NCI-H460 (cell line): ENCODE measurements at places on chromosomes 16 and 17.
A peak's percentile ranks its signal among the peaks of the same experiment; 100 is the strongest.

- no peak for DNase-seq
These were observed 10.6 kb downstream of the ZSCAN10 start for GRCh38 chr16:3088450-3088849.

DNA sequence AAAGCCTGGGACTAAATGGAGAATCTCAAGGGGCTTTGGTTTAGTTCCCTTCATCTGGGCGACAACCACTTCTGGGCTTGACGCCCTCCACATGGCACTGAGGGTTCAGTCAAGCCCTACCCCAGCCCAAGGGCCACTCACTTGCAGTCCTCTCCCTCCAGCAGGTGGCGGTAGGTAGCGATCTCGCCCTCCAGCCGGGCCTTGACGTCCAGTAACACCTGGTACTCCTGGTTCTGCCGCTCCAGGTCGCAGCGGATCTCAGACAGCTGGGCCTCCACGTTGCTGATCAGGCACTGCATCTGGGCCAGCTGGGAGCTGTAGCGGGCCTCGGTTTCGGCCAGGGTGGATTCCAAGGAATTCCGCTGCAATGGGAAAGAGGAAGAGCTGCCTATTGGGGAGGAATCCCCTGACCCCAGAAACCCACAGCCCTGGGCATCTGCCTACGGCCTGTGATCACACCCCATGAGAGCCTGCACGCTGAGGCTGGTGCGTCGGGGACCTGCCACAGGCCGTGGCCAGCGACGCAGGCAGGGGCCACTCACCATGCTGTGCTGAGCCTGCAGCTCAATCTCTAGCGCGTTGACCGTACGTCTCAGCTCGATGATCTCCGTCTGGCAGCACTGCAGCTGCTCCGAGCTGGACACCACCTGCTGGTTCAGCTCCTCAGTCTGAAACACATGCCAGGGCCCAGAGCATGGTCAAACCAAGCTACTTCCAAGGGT lies 2.7 kb downstream of the KRT36 start:
- DNase-seq = peak; percentile 21

GRCh38 chr16:89167425-89167941 lies 4.1 kb upstream of the CDH15 start:
- peak; percentile 58 for DNase-seq

- DNase-seq = no peak
These were observed 451.5 kb downstream of the TOX3 start for GRCh38 chr16:52095471-52095870.

DNA sequence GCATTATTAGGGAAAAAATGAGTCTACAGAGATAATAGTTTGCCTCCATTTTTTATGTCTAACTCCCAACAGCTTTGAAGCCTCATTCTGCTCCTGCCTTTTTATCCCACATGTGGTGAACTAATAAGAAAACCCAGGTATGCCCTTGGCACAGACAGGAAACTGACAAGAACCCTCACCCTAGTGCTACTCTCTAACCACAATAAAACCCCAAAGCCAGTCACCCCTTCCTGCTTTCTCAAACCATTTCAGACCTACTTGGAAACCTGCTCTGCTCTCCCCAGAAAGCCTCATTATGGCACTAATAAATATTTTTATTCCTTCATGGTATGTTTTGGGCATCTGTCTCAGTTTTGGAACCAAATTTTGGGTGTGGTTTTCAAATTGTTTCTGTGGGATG lies 3.9 kb upstream of the MARVELD3 start:
- no peak for DNase-seq
